Activated naive CD4-positive, alpha-beta T cell (primary cell): ENCODE measurements at places on chromosomes 3 and 15.

GRCh38 chr3:8324747-8325146, 176.9 kb upstream of the LMCD1 start:
- no peak for DNase-seq

DNA sequence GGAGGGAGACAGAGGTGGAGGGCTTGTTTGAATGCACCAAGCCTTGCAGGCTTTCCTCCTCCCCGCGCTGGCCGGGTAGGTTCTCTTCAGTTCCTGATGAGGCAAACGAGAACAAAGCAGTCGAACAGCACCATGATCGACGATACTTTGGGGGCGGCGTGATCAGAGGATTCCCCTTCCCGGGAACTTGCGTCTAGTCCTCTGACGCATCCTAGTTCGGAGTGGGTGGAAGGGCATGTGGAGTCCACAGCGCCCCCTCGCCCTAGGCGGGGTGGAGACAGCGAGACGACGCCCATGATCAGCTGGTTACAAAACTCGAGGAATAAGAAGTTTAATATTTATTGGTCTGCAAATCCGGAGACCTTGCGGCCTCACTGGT, 452 bp upstream of the SV2B start:
- DNase-seq = no peak

DNA sequence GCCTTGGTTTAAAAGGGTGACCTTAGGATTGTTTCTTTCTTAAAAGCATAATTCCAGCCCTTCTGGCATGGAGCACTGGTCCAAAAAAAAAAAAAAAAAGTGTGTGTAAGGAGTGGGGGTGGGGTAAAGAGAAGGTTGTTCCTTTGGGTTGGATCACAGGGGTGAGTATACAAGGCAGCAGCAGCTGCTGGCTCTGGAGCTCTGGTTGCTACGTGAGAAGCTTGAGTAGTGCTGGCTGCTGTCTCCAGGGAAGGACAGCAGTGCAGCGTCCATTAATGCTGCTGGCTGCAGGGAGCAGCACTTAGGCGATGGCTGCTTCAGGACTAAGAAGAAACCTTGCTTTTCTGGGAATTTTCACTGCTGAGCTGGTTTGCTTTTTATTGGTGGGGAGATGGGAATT, 2.3 kb downstream of the SETD5 start:
- DNase-seq = no peak

DNA sequence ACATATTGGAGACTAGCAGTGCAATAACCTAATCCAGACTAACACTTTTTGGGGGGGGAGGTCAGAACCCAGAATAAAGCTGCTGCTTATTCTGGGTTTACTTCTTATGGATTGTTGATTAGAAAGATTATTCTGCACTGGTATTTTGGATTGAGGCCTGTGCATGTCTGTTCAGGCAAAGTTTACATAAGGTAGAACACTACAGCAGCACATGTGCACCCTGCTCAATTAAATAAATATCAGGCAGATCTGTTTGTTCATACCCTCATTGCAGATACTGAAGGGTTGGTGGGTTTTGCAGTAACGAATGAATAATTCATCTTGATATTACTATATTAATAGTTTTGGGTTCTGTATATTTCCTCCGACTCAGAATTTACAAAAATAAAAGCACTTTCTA, 19.1 kb downstream of the ARIH1 start:
- DNase-seq = no peak

DNA sequence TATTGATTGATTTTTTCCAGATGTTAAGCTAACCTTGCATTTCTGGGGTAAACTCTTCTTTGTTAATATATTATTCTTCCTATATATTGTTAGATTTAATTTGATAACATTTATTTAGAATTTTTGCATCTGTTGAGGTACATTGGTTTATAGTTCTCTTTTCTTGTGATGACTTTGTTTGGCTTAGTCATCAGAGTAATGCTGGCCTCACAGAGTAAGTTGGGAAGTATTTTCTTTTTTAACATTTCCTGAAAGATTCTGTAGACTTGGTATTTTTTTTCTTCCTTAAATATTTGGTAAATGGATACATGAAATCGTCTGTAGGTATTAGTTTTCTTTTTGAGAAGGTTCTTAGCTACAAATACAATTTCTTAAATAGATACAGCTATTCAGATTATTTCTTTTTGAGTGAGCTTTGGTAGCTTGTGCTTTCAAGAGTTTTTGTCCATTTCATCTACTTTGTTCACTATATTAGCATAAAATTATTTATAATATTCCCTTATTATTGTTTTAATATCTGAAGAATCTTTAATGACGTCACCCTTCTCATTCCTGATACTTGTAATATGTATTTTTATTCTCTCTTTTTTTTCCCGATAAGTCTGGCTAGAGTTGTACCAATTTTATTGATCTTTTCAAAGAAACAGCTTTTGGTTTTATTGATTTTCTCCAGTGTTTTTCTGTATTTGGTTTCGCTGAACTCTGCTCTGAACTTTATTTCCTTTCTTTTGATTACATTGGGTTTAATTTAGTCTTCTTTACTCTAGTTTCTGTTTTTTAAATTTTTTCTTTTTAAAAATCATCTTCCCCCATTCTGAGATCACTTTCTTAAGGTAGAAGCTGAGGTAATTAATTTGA, 6.5 kb upstream of the HPS3 start:
- DNase-seq = no peak

DNA sequence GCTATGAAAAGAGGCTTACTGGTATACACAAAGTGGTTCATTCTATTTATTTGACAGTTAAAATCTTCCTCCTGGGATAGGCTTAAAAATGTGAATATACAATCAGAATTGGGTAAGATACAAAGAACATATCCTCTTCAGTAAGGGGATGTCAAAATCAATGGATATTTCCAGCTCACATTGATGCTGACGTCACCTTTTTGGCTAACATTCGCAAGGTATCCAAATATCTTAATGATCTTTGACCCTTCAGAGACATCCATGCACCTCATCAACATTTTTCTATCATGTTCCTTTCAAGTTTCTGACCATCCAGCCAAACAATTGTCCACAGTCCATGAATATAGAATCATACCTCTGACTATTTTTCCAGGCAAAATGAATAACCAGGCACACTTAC, 697.3 kb downstream of the NR2F2 start:
- no peak for DNase-seq

DNA sequence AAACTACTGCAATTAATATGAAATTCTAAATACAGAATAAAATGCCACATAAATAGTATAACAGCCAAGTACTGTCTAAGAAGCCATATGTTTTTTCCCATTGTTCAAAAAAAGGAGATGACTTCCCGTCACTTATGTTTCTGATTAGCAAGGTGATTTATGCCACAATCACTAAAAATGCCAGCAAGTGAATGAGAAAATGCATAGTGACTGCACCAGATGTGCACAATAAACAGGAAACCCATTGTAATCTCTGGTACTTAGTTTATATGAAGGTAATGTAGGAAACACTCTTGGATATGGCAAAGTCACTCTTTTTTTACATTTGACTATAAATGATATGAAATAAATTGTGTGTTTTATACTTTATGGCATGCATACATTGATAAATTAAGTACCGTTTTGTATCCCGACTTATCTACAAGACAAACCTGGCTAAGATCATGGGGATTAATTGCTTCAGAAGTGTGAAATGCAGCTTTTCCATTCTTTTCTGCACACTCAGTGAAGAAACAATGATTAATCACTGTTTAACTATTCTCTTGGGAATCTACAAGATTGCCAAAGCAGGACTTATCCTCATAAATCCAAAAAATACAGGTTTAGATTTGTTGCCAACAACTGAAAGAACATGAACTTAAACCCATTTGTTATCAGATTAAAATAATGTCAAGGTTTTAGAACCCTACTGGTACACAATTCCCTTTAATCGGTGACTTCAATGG, 164.5 kb downstream of the TBC1D5 start:
- DNase-seq = no peak
